HFFc6 (cell line): ENCODE measurements at places on chromosomes 16 and 17.

GRCh38 chr17:36205637-36206485 lies 5.0 kb upstream of the CCL4L2 start:
- DNase-seq, result no peak

DNA sequence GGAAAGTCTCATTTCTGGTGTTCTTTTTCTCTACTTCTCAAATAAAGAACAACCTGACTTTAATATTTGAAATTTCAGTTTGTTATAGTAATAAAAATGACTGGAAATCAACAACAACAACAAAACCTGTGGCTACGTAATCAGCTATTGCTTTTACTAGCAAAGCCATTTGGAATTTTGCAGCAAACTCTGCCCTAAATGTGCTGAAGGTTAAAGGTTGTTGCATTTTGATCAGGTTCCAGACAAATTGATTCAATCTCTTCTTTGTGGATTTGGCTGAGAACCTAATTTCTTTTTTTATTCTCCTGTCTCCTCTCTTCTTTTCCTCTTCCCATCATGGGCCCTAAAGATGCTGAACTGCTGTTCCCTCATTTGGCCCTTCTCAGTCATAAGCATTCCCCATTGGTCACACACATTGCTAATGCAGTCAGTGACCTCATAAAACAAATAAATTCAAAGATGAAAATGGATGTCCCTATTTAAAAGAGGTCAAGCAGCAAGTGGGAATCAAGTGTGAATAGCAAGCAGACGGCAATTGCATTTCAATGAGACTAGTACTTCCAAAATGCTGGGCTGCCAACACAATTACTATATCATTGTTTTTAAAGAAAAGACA lies 795.1 kb upstream of the CDH8 start:
- DNase-seq, result no peak

- no peak for DNase-seq
Observed at GRCh38 chr16:88287219-88287618, 95.5 kb upstream of the ZNF469 start.

GRCh38 chr16:30438835-30439234 lies 6.8 kb downstream of the SEPHS2 start:
- no peak for DNase-seq

DNA sequence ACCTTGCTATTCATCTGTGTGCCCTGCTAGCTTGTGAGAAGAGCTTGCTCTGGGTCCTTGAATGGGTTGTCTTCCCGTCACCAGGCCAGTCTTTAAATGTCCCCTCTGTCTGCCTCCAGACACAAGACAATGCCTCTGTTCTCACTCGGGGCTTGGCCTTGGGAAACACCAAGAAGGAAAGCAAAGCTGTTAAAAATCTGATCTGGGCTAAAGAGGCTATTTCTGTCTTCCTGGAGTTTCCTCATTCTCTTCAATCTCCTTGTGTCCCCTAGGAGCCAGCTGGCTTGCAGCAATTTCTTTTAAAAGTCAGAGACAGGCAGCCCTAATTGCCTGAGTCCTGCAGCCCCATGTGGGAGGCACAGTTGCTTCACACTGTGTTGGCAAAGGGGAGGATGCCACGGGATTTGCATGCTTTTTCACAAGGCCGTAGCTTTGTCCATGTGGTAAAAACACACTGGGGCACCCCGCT lies 2.5 kb downstream of the DNAI2 start:
- no peak for DNase-seq

DNA sequence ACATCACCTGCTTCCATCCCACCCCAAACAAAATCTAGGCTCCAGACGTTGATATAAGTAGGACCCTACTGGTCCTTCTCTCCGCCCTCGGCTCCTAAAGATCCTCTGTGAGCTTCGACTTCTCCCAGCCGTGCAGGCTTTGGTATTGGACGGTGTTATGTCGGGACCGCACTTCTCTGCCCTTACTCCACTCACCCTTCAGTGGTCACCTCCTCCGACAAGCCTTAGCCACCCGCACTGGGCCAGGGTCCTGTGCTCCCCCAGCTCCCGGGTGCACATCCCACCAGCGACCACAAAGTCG lies 1.6 kb downstream of the PSMB10 start:
- no peak for DNase-seq

DNA sequence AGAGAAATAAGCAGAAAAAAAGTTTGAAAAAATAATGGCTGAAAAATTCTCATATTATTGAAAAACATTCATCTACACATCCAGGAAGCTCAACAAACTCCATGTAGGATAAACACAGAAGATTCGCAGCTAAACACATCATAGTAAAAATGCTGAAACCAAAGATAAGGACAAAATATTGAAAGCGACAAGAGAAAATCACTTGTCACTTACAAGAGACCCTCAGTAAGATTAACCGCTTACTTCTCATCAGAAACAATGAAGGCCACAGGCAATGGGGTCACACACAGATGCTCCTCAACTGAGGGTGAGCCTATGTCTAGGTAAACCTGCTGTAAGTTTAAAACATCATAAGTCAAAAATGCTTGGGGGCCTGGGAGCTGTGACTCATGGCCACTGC lies 38.1 kb upstream of the METRNL start:
- DNase-seq, result no peak

- DNase-seq, result no peak
Observed at GRCh38 chr17:32265192-32265923, at the start of gene RHBDL3. TSS of gene RHBDL3 (plus strand) at chr17:32265832. CDS start at chr17:32266190, 358 bp downstream.

GRCh38 chr17:60594734-60595133 lies 5.3 kb upstream of the PPM1D start:
- no peak for DNase-seq

- DNase-seq, result no peak
Observed at GRCh38 chr16:51442141-51442870, 291.2 kb upstream of the SALL1 start.

DNA sequence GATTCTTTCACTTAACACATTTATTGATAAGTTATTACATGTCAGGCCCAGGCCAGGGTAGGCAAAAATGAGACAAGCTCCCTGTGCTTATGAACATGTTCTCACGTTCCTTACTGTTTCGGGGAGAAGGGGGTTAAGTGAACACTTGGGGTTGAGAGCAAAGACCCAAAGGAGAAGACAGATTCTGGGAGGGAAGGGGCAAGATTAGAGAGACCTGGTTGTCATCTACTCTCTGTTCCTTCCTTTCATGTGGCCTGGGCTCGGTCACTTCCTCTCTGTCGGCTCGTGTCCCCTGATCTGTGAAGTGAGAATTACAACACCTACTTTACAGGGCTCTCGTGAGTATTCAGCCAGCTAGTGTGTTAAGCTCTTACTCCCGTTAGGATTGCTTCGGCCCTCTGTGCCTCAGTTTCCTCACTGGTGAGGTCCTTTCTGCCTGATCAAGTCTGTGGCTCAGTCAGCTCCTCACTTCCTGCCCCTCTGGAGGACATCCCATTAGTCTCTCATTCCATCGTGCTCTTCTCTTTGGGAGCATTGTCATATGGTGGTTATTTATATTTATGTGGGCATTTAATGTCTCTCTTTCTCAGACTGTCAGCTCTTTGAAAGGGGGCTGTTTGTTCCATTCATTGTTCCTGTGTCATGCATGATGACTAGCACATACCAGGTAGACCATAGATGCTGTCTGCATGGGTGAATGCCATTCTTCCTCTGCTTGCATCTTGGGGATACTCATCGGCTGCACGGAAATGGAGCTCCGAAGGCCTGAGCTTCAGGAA lies 38.9 kb downstream of the PLCG2 start:
- DNase-seq, result no peak

DNA sequence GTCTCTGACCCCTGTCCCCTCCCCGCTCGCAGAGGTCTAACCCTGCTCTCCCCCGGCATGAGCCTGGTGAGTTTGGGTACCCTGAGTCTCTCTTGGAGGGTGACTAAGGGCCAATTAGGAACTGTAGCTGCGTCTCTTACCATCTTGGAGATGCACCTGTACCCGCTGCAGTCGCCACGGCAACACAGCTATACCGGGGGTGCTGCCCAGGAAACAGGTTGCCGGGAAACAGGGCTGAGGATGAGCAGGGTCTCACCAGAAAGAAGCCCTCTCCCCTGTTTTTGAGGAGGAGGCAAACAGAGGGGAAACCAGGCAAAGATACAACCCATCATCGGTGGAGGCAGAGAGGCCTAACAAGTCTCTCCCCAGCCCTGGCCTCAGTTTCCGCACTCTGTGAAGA lies 140.2 kb downstream of the TMEM132E start:
- DNase-seq, result no peak

DNA sequence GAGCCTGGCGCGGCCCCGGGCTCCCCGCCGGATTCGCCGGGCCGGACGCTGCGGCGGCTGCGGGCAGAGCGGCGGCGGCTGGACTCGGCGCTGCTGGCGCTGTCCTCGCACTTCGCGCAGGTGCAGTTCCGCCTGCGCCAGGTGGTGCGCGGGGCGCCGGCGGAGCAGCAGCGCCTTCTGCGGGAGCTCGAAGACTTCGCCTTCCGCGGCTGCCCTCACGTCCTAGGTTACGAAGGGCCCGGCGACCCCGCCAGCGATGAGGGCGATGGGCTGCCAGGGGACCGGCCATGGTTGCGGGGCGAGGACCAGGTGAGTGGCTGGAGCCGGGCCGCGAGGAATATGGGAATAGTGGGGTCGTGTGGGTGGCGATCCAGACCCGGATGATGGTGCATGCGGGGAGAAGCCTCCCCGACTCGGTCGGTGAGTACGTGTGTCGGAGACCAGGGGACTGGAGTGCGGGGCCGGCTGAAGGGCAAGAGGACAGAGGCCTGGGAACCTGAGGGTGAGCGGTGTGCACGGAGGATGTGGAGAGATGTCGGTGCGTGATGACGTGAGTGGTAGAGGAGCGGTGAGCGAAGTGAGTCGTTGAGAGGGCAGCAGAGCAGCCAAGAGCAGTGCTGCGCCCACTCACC lies 517 bp downstream of the RUNDC1 start:
- peak; percentile 43 for DNase-seq

GRCh38 chr17:41610965-41611640 lies 1.5 kb downstream of the KRT16 start:
- DNase-seq, result no peak

- peak; percentile 78 for DNase-seq
Observed at GRCh38 chr17:18257982-18258355, 569 bp downstream of the FLII start.

DNA sequence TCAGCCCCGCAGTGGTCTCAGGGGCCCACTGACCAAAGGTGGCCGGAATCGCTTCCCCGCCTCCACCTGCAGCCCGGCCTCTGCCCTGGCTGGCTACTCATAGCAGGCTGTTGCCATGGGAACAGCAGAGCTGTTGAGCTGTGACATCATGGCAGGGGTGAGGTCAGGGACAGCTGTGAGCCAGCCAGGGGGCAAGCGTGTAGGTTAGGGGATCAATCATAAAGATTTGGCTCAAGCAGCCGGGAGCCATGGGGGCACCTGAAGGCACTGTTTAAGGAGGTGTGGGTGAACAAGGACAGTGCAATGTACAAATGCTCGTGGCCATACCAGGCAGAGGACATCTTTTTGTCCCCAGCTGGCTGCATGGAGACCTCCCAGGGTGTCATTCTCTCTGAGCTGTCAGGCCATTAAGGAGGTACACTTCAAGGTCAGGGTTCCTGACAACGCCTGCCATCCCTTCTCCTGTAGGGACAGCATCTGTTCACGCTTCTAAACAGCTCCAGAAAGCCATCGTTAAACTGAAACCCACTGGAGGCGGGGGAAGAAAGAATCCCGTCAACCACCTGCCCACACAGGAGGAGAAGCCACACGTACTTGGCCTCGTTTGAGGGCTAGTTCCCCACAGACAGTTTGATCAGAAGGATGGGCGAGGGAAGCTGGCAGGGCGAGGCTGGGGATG lies at the start of gene CEP295NL:
TSS of gene CEP295NL (minus strand) at position 101 of the 679 bp plus-strand sequence. CDS start 1,373 bp downstream, outside the sequence.
- DNase-seq, result no peak

- DNase-seq, result no peak
Observed at GRCh38 chr16:88077328-88078108, 126.3 kb downstream of the BANP start.

DNA sequence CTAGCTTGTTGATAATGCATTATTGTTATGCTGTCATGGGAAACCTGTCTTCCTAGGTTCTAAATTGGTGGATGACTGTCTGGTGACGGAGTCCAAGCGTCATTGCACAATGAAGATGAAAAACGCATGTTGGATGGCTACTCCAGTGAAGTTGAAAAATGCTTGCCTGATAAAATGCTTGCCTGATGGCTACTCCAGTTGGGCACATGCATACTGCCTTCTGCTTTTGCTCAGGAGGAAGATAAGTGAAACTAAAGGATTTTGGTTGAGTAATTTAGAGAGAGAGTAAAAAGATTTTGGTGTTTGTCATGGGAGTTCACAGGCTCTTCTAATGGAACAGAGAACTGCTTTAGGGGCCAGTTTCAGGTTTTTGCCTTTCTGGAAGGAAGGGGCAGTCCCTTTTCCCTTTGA lies 118.6 kb downstream of the PRKCA start:
- DNase-seq, result no peak

GRCh38 chr17:72075995-72076677 lies 44.7 kb upstream of the SOX9 start:
- no peak for DNase-seq

DNA sequence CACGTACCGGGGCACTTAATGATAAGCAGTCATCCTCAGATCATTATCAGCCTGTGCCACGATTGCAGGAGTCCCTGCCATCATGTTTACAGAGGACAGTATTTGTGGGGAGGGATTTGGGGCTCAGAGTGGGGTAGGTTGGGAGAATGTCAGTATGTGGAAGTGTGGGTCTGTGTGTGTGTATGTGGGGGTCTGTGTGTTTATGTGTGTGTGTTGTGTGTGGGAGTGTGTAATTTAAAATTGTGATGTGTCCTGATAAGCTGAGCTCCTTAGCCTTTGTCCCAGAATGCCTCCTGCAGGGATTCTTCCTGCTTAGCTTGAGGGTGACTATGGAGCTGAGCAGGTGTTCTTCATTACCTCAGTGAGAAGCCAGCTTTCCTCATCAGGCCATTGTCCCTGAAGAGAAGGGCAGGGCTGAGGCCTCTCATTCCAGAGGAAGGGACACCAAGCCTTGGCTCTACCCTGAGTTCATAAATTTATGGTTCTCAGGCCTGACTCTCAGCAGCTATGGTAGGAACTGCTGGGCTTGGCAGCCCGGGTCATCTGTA lies 13.5 kb upstream of the EFCAB13 start:
- no peak for DNase-seq

DNA sequence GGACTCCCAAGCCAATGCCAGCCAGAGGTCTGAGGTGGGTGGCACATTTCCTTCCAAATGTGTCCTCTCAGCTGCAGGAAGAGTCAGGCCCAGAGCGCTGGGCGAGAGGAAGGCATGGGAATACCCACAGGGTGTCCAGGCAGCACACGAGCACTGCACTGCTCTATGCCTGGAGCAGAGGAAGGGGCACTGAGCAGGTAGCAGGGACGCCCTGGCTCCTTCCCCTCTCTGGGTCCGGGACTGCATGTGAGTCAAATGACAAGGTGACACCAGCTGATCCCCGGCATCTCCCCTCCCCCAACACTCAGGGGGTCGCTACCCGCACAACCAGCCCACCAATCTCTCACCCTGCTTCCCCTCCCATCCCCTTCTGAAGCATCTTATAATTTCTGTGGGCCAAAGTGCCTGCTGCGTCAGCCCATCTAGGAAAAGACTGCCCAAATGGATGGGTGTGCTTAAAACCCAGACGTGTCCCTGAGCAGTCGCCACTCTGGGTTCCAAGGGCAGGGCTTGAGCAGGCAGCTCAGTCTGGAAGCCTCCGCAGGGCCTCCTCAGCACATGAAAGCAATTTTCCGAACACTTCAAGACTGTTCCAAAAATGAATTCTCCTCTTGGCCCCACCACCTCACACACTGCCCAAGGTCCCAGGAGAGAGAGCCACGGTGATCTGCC lies 12.0 kb upstream of the BCAR1 start:
- no peak for DNase-seq

- no peak for DNase-seq
Observed at GRCh38 chr17:66107731-66108130, 84.2 kb downstream of the CEP112 start.
